ENCODE measurements at places on chromosomes 7 and 10. TPM values are rescaled to one million over a fixed set of nuclear protein-coding genes. Genes with fewer than 3 reads are reported as not detected.

- no peaks in the 10 kb centered on the region for H3K36me3 ChIP-seq
- DNase-seq = no peak
- H3K4me1 ChIP-seq = peaks cover 45% of the 10 kb centered on the region
- H3K27me3 ChIP-seq = no peaks in the 10 kb centered on the region
- no peak overlapping the region for H3K27ac ChIP-seq
These were observed 3.2 kb upstream of the TMEM139 start for GRCh38 chr7:143281529-143281928.

DNA sequence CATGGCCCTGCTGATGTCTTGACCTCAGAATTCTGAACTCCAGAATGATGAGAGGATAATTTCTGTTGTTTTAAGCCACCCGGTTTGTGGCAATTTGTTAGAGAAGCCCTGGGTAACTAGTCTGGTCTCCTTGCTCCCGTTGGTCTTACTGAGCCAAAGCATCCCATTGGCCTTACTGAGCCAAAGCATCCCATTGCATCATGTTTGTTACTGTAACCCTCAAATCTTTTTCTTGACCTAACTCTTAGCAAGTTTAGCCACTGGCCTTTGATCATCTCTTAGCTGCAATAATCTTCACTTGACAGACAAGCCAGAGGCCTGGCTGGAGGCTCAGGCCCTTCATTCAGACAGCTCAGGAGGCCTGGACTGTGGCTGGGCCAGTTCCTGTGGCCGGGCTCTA, 21.8 kb downstream of the TBXAS1 start:
- peaks cover 4% of the 10 kb centered on the region for H3K27me3 ChIP-seq
- peaks cover 15% of the 10 kb centered on the region for H3K4me1 ChIP-seq
- H3K27ac ChIP-seq = no peak overlapping the region
- H3K36me3 ChIP-seq = peaks cover 2% of the 10 kb centered on the region

- no peak for DNase-seq
- peaks cover 19% of the 10 kb centered on the region for H3K27me3 ChIP-seq
- no peak overlapping the region for H3K27ac ChIP-seq
- H3K4me3 ChIP-seq = no peak overlapping the region
- no peaks in the 10 kb centered on the region for H3K36me3 ChIP-seq
These were observed 41.9 kb downstream of the ENO4 start for GRCh38 chr10:116891208-116891607.

Gene KCND2
- not detected for total RNA-seq

Gene NRCAM
- not detected for total RNA-seq

Measured in activated CD4-positive, alpha-beta T cell treated with anti-CD3 and anti-CD28 coated beads, Interleukin-2, amount 10 ng/mL, durations not matched to agents 24 days and 14 days (primary cell).